ENCODE measurements at places on chromosomes 11 and 22.

GRCh38 chr11:20658135-20658534 is 11.3 kb upstream of the NELL1 start:
- DNase-seq = no peak

DNA sequence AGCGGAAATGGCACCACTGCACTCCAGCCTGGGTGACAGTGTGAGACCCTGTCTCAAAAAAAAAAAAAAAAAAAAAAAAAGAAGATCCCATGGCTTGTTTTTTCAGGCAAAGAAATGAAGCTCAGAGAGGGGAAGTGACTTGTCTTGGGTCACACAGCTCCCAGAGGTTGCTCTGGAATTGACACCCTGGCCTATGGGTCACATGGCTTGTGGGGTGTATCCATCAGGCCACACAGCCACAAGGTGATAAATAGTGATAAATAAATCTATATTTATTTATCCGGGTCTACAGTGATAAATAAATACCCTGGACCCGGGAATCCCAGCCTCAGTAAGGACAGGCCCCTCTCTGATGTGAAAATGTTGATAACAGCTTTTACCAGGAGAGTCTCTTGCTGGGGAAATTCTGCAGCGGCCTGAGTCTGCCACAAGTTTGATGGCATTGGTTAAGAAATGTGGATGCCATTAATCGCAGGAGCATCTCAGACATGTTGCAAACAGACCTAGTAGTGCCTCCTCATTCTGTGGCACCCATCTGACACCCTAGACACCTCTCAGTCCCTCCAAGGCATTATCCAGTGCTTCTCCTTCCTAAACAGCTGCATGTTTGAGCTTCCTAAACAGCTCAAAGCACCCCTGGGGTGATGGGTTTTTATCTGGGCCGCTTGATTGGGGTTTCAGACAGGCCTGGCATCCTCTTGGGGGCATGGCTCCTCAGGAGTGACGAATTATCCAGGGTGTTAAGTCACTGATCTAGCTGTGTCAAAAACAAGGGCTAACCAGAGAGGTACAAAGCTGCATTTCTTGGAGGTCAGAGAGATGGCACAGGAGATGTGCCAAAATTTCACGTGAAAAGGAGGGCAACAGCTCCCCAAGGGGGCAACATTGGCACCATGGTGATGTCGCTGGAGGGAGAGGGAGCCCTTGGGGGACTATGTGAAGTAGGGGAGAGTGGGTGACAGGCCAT is 1.9 kb upstream of the EMID1 start:
- DNase-seq = no peak

GRCh38 chr11:96340555-96340885 is 2.5 kb downstream of the MAML2 start:
- no peak for DNase-seq

- no peak for DNase-seq
Observed at GRCh38 chr11:76083563-76084451, 122.5 kb downstream of the WNT11 start.

DNA sequence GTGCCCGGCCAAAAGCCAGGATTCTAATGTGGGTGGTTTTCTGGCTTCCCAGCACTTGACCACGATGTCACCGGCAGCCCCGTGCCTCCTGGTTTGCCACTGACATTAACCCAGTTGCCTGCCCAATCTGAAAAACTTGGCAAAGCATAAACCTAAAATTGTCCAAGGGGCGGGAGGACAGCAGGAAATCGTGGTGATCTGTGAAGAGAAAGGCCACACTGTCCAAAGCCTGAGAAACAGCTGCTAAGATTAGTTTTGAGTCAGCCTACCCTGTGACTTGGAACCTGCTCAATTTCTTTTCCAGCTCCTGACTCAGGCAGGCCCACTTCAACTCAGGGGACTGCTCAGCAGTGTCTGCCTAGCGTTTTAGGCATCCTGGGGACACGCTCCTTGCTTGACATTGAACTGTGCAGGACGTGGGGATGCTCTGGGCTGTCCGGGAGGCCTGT is 8.2 kb upstream of the F2 start:
- DNase-seq = no peak

DNA sequence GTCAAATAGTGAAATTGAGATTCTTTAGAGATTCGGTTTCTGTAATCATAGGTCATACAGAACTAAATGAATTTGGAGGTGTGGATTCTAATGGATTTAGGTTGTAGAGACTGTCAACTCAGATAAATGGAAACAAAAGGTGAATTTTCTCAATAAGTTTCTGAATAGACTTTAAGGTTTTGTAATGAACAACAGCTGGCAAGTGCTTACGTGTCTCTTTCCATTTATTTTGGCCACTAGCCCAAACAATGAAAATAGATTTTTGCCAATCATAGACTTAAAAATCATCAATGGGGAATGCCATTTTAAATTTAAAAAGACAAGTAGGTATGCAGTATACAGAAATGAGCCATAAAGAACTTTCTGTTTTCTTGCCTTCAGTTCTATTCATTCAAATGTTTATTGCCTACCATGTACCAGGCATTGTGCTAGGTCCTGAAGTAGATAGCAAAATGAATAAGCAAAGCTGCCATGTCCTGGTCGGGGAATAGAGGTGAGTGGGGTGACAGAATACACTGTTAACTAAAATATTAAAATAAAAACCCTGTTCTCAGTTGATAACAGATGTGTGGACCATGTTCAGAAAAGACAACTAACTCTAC is 16.9 kb upstream of the TMEM135 start:
- no peak for DNase-seq

DNA sequence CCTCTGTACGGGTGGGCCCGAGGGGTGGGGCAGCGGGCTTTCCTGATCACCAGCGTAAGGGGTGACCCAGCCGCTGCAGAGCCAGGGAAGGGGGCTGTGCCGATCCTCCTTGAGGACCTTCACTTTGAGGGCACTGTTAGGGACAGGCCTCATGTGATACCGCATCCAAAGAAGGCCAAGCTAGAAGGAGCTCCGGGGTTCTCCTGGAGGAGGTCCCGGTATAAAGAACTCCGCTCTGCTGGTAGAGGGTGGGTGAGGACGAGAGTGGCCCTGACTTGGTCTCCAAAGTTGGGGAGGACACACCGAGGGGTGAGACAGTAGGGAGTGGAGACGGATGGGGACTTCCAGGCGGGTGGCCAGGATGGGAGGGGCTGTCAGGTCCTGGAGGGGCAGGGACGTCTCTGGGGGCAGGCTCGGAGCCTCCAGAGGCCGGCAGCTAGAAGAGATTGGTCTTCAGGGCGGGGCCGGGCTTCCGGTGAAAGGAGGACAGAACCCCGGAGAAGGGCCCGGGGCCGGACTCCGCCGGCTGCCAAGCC is 4.6 kb downstream of the PHOX2A start:
- no peak for DNase-seq

DNA sequence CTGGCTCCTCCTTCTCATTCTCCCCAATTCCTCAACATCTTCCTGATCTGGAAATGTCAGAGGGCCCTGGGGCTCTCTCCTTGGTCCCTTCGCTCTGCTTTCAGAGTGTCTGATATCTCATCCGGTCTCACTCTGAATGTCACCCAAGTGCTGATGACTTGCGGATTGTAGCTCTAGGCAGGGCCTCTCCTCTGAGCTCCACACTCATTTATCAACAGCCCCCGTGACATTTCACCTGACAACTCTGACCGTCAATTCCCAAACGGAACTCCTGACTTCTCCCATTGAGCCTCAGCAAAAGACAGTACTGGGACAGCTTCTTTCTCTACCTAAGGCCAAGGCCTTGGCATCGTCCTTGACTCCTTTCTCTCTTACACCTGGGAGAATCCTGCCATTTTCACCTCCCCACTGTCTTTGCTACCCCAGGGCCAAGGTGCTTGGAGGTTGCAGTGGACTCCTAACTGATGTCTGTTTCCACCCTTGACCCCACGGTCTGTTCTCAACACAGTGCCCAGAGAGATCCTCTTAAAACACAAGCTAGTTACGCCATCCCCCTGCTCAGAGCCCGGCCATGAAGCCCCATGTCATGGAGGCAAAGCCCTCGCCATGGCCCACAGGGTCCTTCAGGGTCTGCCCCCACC is 57.5 kb upstream of the THY1 start:
- DNase-seq = no peak

DNA sequence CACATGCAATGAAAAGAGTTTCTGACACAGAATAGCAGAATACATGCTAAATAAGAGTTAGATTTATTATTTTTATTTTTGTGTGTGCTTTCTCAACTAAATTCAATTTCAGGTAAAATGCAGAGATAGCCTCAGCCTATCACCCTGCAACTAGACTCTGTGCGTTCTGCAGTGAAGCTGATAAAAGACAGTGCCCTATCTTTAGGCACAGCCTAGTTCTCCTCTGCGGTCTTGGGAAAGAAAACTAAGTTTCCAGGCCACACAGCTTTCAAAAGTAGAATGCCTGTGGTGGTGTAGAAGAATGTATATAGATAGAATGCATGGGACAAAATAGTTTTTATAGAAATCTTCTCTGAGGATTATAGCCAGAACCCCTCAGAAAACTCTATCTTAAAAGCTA is 12.0 kb upstream of the MMP1 start:
- no peak for DNase-seq

DNA sequence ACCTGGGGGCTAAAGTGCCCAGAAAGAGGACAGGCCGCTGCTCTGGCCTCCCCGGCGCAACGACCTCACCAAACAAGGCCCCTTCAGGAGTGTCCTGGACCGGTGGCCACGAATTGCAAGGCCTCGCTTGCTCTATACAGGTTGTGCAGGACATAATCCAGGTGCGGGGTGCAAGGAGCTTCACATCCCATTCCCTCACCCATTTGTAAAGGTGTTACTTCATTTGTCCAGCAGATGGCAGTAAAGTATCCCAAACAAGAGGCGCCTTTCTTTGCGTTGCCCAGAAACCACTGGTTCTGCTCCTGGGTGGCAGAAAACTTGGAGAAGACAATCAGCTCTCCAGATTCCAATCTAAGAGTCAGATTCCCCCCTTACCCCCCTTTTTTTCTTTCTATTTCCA is 35.9 kb upstream of the PRDM11 start:
- no peak for DNase-seq

DNA sequence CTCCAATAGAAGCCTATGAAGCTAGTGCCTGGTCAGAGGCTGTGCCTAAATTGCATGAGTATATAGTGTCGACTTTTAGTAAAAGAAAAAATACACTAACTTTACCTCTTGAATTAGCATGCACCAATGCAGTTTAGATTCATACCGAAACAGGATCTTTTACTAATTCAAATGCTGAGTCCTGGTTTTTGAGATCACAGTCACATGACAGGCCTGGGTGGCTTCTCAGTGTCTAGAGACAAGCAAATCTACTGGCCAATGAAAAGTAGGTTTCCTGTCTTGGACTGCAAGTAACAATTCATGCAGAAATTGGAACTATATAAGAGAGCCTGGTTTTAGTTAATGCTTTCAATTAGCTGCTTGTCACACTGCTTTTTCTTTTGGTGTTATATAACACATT is 7.2 kb downstream of the ARHGEF12 start:
- DNase-seq = no peak

DNA sequence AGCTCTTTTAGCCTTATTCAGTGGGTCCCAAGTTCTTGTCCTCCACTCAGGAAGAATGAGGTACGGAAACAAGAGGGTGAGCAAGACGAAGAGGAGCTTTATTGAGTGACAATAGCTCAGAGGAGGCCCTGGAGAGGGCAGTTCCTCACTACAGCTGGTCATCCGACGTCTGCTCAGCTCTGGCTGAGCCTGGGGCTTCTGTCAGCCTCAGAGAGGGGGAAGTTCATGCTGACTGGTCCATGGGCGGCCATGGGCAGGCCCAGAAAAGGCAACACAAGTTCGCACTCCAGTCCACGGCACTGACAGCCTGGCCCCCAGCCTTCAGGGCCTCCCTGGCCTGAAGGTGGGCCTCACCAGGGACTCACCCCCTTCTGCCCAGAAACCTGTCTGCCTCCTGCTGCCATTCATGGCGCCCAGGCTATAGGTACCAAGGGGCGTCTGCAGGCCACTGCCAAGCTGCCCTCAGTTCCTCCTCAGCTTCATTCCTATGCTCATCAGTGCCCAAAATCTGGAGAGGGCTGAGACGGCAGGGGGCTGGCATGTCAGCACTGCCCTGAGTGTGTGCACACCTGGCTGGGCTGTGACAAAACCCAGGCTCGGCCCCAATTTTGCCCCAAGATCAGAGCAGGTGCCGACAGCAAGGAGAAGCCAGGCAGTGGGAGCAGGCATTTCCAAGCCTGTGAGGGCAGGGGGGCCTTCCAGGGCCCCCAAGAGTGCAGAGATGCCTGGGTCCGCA is 21.7 kb upstream of the KIAA0930 start:
- no peak for DNase-seq

GRCh38 chr11:33323421-33323820 is 66.2 kb downstream of the HIPK3 start:
- no peak for DNase-seq

DNA sequence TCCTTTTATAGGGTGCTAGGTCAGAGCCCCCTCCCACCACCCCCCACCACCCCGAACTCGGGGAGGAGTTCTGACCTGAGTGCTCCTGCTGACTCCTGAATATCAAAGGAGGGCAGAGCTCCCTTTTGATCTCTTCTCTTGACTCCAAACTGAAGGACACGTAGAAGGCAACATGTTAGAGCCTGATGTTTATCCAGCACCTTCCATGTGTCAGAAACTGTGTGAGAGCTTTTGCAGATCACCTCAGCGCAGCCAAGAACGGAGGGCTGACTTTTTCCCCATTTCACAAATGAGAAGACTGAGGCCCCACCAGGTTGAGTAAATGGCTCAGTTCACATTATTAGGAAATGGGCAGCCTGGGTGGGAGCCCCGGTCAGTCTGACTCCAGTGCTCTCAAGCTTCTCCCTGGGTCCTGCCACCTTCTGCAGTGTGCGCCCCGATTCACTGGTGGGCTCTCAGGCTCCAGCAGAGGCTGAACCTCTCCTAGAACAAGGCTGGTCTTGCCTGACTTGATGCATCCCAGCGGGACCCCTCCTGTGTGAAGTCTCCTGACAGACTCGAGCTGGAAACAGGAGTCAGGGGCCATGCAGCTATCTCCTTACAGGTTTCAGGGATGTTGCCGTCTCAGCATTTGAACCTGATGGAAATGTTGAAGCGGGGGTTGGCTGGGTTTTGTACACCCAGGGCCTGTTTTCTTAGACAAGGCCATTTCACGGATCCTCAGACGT is 98.5 kb downstream of the TSPAN18 start:
- DNase-seq = no peak

- DNase-seq = no peak
Observed at GRCh38 chr11:67253872-67254624, 12.2 kb upstream of the GRK2 start.

DNA sequence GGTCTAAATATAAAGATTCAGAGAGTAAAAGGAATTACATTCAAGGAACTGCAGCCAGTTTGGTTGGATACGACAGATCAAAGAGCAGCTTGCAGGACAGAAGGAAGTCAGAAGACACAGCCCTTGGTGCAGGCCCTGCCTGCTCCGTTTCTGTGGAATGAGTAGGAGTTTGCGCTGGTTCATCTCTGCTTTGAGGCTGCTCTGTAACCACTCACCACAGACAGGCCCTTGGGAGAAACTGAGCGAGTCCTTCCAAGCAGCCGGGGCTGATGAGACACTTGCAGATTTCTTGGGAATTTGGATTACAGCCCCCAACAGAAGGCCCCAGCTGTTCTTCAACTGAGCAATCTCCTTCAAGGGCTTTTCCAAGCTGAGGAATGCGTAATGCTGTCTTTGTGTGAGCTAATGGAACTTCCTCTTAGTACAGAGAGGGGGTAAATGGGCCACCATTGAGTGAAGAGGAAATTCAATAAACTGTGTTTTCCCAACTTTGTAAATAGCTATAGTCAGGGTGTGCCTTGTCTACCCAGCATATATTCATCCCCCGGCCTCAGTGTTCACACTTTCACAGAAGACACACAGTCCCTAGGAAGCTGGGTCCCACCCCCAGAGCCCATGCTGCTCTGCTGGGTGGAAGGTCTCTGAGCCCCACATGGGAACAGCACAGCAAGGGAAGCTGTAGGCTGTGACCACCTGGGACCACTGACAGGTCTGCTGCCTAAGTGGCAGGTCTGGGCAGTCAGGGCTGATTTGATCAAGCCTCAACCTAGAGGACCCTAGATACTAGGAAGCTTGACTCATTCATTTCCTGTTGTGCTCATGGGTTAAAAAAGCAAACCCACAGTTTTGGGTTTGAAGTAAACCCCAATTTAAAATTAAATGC is 16.6 kb downstream of the IL10RA start:
- no peak for DNase-seq

All from stimulated activated CD4-positive, alpha-beta T cell treated with anti-CD3 and anti-CD28 coated beads, Interleukin-1b, Interleukin-23, amount 100 ng/mL, for 24 hours (primary cell).